ENCODE measurements at places on chromosomes 11 and 22.

- no peak overlapping the region for H3K27ac ChIP-seq
- H3K36me3 ChIP-seq, result no peaks in the 10 kb centered on the region
- H3K4me3 ChIP-seq, result no peak overlapping the region
- no peak for DNase-seq
- no peaks in the 10 kb centered on the region for H3K4me1 ChIP-seq
Observed at GRCh38 chr11:91303749-91304148, 920.9 kb upstream of the FAT3 start.

DNA sequence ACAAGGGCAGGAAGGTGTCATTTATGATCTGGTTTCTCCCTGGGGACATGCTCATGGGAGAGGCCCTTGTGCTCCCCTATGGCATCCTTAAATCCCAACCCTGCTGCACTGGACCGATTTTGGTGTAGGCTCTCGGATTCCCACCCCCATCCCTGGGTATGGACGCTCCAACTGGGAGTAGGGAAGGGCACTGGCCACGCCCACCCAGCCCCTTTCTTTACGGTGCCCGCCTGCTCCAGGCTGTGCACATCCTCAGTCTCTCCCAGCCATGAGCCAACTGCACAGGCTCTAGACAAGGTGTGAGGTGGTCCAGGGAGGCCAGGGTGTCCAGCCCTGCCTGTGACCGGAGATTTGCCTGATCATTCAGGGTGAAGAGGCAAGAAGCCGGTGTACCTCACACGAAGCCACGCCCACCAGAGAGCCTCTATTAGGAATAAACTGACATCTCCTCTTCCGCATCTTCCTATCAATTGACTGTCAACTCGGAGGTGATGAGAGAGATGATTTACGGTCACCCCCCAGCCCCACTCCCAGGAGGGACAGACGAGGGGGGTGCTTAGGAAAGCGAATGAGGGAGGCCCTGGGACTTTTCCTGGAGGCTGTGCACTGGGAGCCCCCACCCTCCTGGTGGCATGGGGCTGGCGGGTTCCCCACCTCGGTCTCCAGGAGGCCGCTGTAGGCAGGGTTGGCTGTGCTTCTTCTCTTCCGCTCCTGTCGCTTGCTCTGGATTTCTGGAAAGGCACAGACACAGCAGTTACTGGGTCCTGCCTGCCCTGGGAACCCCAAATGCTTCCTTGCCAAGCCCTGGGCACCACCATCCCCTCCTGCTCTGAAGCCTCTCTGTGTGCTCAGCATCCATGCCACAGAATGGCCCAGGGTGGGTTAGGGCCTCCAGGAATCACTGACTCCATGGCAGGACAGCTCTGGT, 116.7 kb downstream of the PHF21B start:
- DNase-seq, result no peak
- H3K27me3 ChIP-seq, result no peaks in the 10 kb centered on the region

GRCh38 chr22:45263463-45264269, 21.1 kb upstream of the UPK3A start:
- no peak overlapping the region for H3K4me3 ChIP-seq
- peak overlapping the region; percentile 61 for H3K27ac ChIP-seq
- H3K4me1 ChIP-seq, result peaks cover 15% of the 10 kb centered on the region
- peak; percentile 79 for DNase-seq

DNA sequence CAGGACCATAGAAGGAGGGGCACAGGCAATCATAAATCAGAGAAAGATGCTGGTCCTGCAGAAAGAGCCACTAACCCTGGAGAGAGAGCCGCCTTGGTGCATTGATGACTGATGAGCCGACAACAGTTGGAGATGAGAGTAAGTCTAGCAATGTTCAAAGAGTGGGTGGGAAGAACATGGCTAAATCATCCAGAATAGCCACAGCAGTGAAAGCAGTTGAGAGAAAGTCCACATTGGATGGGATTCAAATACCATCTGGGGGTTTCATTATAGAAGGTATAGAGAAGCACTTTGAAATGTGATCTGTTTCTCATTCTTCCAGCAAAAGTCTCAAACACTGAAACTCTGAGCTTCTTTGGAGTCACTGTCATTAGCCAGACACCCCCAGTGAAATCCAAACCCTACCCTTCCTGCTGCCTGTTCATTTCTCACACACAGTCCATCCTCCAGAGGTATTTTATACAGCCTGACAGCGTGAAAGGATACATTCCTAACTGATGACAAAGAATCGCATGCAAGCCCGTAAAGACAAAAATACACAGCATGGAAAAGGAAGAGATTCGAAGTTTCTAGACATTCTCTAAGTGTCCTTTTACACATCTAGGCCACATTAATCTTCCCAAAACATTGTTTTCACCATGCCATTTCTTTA, 303.1 kb upstream of the MPPED2 start:
- DNase-seq, result no peak
- no peak overlapping the region for H3K4me3 ChIP-seq
- no peaks in the 10 kb centered on the region for H3K4me1 ChIP-seq
- no peak overlapping the region for H3K27ac ChIP-seq
- H3K27me3 ChIP-seq, result no peaks in the 10 kb centered on the region

DNA sequence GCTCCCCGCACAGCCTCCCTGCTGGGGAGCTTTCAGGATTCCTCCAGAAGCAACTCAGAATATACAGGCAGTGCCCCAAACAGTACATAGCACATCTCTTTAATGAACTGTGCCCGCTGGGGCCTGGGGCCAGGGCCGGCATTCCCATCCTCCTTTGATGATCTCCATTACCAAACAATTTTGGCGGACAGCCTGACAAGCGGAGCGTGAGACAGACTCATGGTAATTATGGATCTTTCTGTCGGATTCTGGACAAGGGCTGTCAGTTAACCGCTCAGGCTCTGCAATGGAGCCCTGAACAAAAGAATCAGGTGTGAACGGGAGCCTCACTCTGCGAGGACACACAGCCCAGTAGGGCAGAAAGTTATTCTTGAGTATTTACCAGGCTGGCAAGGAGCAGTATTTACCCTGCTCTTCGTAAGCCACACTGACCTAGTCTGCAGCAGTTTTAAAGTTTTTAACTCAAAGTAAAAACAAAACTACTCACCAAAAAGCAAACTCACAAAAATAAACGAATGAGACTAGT, 174.0 kb downstream of the TBC1D22A start:
- H3K4me1 ChIP-seq, result peaks cover 23% of the 10 kb centered on the region
- DNase-seq, result no peak
- H3K4me3 ChIP-seq, result no peak overlapping the region
- peak overlapping the region; percentile 28 for H3K27ac ChIP-seq

DNA sequence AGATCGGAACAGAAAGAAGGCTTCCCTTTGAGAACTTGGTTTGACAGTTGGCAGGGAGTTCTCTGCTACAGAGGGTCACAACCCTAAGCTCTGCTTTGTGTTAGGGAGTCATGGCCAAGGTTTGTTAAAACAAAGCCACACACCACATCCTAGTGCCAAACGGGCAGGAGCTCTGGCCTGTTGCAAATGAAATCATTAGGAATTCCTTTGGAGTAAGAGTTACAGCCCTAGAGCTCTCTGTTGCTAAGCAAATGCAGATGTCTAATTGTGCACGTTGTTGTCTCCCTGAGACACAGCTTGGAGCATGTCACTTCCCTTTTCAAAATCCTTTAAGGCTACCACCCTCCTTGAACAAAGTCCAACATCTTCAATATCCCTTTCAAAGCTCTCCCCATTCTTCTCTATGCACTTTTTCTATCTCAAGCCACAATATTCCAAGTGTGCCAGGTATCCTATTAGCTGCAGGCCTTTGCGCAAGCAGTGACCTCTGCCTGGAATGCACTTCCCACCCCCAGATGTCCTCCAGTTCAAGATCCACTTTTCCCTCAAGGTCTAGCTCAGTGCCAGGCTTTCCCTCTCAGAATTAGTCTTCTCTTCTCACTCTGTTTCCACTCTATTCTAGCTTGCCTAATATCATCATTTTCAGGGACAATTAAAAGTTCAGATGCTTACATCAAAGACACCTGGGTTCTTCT, 253.7 kb upstream of the POU2AF2 start:
- no peaks in the 10 kb centered on the region for H3K4me1 ChIP-seq
- H3K36me3 ChIP-seq, result no peaks in the 10 kb centered on the region
- no peak overlapping the region for H3K27ac ChIP-seq
- no peak for DNase-seq
- H3K4me3 ChIP-seq, result no peak overlapping the region

GRCh38 chr11:86066033-86066432, 2.9 kb downstream of the PICALM start:
- no peaks in the 10 kb centered on the region for H3K27me3 ChIP-seq
- DNase-seq, result no peak
- H3K27ac ChIP-seq, result peak overlapping the region; percentile 100
- peak overlapping the region; percentile 82 for H3K4me3 ChIP-seq

GRCh38 chr22:44351685-44352377, 39.1 kb upstream of the SHISAL1 start:
- DNase-seq, result no peak
- H3K4me1 ChIP-seq, result no peaks in the 10 kb centered on the region
- H3K27ac ChIP-seq, result no peak overlapping the region
- no peak overlapping the region for H3K4me3 ChIP-seq

GRCh38 chr22:32909581-32910428, 108.3 kb downstream of the TIMP3 start:
- H3K27me3 ChIP-seq, result no peaks in the 10 kb centered on the region
- H3K27ac ChIP-seq, result no peak overlapping the region
- H3K4me1 ChIP-seq, result no peaks in the 10 kb centered on the region
- no peak overlapping the region for H3K4me3 ChIP-seq

DNA sequence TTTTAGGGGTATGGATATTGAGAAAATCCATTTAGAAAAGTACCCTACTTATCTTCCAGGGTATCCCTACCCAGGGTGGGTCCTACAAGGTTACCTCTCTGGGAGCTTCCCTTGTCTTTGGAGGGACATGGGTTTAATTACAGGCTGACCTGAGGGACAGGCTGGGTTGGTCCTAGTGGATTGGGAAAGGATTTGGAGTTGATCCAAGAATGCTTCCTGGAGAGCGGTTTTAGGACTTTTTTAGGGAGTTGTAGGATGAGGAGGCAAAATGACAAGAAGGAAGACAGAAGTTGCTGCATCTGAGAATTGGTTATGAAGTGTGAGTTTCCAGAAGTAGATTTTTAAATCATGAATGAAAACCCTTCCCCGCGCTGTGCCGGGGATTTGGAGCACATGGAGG, 61.8 kb upstream of the CRTAM start:
- H3K4me3 ChIP-seq, result no peak overlapping the region
- peaks cover 8% of the 10 kb centered on the region for H3K4me1 ChIP-seq
- H3K27me3 ChIP-seq, result no peaks in the 10 kb centered on the region
- no peak overlapping the region for H3K27ac ChIP-seq

DNA sequence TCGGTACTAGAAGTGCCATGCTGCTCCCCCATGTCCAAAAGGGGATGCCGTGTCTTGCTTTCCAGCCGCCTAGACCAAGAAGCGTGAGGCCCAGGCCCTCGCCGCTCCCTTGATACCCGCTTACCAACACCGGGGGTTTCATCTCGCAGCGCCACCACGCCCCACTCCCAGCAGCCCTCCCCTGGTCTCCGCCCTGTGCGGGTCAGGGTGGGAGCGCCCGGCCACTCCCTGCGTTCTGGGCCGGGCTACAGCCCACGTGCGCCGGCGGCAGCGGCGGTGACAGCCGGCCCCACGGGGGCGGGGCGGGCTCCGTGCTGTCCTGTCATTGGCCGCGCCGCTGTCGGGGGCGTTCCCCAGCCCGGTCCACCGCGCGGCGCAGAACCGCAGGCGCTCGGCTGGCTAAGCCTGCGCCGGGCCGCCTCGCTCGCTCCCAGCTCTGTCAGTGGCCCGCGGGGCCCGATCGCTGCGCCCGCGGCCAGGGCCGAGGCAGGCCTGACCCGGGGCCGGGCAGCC, at the start of gene MICAL2:
Gene MICAL2, plus strand, starts transcription at position 390 of the 513 bp plus-strand sequence. CDS start 51,566 bp downstream, outside the sequence.
- H3K36me3 ChIP-seq, result no peaks in the 10 kb centered on the region
- H3K4me3 ChIP-seq, result peak within 1 kb of the TSS; percentile 70
- H3K27ac ChIP-seq, result peak within 1 kb of the TSS; percentile 92
- peaks cover 43% of the 10 kb centered on the region for H3K4me1 ChIP-seq

GRCh38 chr11:83895516-83895915, 609.3 kb upstream of the CCDC90B start:
- H3K4me3 ChIP-seq, result no peak overlapping the region
- H3K27me3 ChIP-seq, result no peaks in the 10 kb centered on the region
- DNase-seq, result no peak
- H3K27ac ChIP-seq, result no peak overlapping the region
- no peaks in the 10 kb centered on the region for H3K36me3 ChIP-seq

DNA sequence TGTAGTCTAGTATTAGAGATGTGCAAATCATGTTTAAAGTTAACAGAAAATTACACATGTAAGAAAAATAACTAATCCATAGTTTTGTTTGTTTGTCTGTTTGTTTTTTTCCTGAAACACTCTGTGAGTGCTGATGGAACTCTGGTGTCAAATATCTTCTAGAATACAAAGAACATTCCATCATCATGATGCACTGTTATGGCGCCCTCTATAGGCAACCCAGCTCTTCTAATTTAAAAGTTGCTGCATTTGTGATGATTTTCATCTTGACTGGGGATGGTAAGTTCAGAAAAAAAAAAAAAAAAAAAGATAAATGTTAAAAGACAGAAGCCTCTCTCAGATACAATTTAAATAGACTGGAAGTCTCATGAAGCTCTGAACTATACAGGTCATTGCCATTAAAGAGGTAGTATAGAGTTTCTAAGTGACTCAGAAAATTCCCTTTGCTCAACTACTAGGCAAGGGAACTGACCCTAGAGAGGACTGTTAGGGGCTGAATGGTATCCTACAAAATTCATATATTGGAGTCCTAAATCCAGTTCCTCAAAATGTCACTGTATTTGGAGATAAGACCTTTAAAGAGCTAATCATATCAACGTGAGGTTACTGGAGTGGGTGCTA, 597.2 kb upstream of the ANO3 start:
- DNase-seq, result no peak
- H3K4me3 ChIP-seq, result no peak overlapping the region
- no peaks in the 10 kb centered on the region for H3K36me3 ChIP-seq

- H3K27ac ChIP-seq, result no peak overlapping the region
- no peak overlapping the region for H3K4me3 ChIP-seq
- H3K36me3 ChIP-seq, result peaks cover 38% of the 10 kb centered on the region
- H3K4me1 ChIP-seq, result peaks cover 7% of the 10 kb centered on the region
Observed at GRCh38 chr22:17792299-17792698, 18.0 kb upstream of the BID start.

- H3K36me3 ChIP-seq, result no peaks in the 10 kb centered on the region
- H3K4me1 ChIP-seq, result peaks cover 33% of the 10 kb centered on the region
- no peak for DNase-seq
- H3K4me3 ChIP-seq, result no peak overlapping the region
- H3K27me3 ChIP-seq, result no peaks in the 10 kb centered on the region
Observed at GRCh38 chr11:11608783-11609232, 13.0 kb downstream of the GALNT18 start.

GRCh38 chr11:5307256-5308019, 5.7 kb upstream of the OR51B4 start:
- no peaks in the 10 kb centered on the region for H3K4me1 ChIP-seq
- H3K36me3 ChIP-seq, result no peaks in the 10 kb centered on the region
- DNase-seq, result no peak
- H3K27ac ChIP-seq, result no peak overlapping the region
- no peaks in the 10 kb centered on the region for H3K27me3 ChIP-seq
- no peak overlapping the region for H3K4me3 ChIP-seq

- H3K4me1 ChIP-seq, result peaks cover 7% of the 10 kb centered on the region
- H3K27me3 ChIP-seq, result no peaks in the 10 kb centered on the region
- peak; percentile 26 for DNase-seq
- H3K27ac ChIP-seq, result no peak overlapping the region
- no peak overlapping the region for H3K4me3 ChIP-seq
- peaks cover 6% of the 10 kb centered on the region for H3K36me3 ChIP-seq
Observed at GRCh38 chr11:106091480-106092123, 14.1 kb downstream of the AASDHPPT start.

Measured in upper lobe of left lung (tissue), 6 donors.